ENCODE measurements at places on chromosomes 1 and 21.

DNA sequence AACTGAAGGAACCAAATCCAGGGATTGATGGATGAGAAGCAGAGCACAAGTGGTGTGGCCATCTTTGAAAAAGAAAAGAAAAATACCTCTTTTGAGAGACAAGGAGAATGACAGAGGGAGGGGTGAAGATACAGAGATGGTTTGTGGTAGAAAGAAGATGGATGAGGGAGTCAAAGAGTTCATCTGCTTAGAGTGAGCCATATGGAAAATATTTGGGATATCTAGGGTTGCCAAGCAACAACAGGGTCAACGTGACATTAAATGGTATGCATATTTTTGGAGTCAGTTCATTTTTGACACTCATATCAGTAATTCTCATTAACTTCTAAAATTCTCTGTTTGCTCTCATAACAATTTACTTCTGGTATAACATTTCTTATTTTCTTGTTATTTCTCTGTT, 50.7 kb downstream of the MACF1 start:
- DNase-seq: peak; percentile 37

GRCh38 chr1:22525646-22526045, 37.6 kb upstream of the EPHA8 start:
- DNase-seq: no peak

DNA sequence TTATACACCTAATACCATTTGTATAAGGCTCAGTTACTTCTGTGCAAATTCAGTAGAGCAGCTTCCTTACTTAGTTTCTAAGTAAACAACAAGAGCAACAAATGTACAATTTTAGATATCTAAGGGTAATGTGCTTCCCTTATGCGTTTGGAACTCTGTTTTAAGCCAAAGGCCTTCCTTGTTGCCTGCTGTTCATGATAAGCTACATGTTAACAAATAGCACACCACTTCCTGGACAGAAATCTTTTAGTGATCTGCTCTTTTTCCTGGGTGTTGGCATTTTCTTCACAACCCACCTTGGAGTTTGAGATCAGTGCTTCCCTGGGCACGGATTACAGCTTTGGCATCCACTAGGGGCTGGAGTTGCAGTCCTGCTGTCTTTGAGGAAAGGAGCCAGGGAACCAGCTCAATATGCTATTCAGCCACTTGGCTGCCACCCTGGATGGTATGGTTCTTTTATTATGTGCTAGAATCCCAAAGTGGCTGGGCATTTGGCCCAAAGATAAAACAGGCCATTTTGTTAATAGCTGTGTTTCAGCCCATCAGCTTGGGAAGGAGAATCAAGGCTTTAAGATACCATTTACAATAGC, 55.6 kb upstream of the ADAR start:
- DNase-seq: no peak

GRCh38 chr1:32336963-32337675, 1.1 kb upstream of the MARCKSL1 start:
- DNase-seq: no peak

GRCh38 chr21:45357436-45358260, 47.3 kb upstream of the COL18A1 start:
- DNase-seq: no peak

DNA sequence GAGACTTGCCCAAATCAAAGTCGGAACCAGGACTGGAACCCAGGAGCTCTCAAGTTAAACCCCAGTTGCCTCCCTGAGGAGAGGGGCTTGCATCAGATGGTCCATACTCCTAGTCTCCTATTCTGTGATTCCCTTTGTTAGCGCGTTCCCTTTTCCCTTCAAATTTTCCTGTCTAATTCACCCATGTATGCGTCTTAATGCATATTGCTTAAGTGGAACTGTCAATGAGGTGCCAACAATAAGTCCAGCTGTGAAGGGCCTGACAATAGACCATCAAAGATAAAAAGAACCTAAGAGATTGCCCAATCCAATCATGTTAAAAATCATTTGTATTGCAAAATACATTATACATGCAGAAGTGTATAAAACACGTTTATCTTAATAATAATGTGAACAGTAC, 634 bp upstream of the SPATA6 start:
- DNase-seq: no peak

GRCh38 chr1:2611621-2612437, 21.0 kb downstream of the MMEL1 start:
- no peak for DNase-seq
